ENCODE measurements at places on chromosomes 6 and 20.
A peak's percentile ranks its signal among the peaks of the same experiment; 100 is the strongest.

GRCh38 chr6:124661097-124661661 lies 301.1 kb upstream of the RNF217 start:
- H3K4me1 ChIP-seq: no peaks in the 10 kb centered on the region
- no peak for DNase-seq
- H3K27me3 ChIP-seq: no peaks in the 10 kb centered on the region
- H3K27ac ChIP-seq: no peak overlapping the region
- no peak overlapping the region for H3K4me3 ChIP-seq
- H3K36me3 ChIP-seq: no peaks in the 10 kb centered on the region

- no peaks in the 10 kb centered on the region for H3K27me3 ChIP-seq
- H3K27ac ChIP-seq: peak overlapping the region; percentile 16
- no peaks in the 10 kb centered on the region for H3K36me3 ChIP-seq
- no peak overlapping the region for H3K4me3 ChIP-seq
Measured at GRCh38 chr6:52566201-52566600, 10.7 kb downstream of the TRAM2 start.

GRCh38 chr6:912871-913835 lies 220.2 kb upstream of the EXOC2 start:
- no peak for DNase-seq
- no peaks in the 10 kb centered on the region for H3K36me3 ChIP-seq
- no peaks in the 10 kb centered on the region for H3K27me3 ChIP-seq

DNA sequence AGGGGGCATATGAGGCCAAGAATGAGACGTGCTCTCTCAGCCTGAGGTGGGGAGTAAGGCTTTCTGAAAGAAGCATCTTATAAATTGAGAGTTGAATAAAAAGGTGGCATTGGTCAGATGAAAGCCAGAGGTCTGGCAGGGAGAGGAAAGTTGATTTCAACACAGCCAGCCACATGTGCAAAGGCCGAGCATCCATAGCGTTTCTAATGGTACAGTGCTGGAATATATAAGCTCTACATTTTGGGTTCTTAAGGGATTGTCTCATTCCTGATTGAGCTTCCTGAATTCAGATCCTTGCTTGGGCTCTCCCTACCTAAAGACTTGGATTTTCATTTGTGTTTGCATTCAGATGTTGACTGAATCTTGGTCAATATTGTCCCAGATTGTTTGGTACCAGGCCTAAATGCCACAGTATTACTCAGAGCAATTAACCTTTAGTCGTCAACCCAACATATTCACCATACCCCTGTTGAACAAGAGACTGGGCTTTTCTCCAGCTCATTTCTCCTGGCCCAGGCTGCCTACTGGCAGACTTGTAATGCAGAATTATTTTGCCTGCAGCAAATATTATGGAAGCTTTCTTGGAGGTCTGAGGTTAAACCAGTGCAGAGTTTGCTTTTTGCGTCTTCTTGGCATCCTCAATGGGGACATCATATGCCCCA lies 14.5 kb upstream of the BCAS1 start:
- H3K27me3 ChIP-seq: no peaks in the 10 kb centered on the region
- no peak overlapping the region for H3K27ac ChIP-seq
- no peak for DNase-seq
- no peaks in the 10 kb centered on the region for H3K4me1 ChIP-seq

DNA sequence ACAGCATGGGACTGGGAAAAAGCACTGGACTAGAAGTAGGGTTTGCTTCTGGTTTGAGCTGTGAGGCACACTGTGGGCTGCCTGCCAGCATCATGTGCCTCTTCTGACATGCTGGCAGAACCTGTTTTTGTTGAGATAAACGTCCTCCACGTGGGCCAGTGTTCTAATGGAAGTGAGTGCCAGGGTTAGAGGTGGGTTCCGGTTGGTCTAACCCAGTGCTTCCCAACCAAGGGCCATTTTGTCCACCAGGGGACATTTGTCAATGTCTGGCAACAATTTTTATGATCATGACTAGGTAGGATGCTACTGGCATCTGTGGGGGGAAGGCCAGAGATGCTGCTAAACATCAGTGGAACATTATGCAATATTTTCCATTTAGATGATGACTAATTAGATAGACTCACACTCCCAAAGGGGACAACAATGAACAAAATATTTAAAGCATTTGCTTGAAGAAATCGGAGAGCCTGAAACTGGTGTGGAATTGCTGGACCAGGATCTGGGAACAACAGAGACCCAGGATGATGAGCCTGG lies 7.8 kb upstream of the APMAP start:
- H3K4me1 ChIP-seq: peaks cover 11% of the 10 kb centered on the region
- no peak overlapping the region for H3K27ac ChIP-seq
- no peaks in the 10 kb centered on the region for H3K27me3 ChIP-seq
- no peak overlapping the region for H3K4me3 ChIP-seq
- peaks cover 13% of the 10 kb centered on the region for H3K36me3 ChIP-seq

GRCh38 chr20:34581341-34582184 lies 23.0 kb downstream of the MAP1LC3A start:
- DNase-seq: no peak
- H3K27me3 ChIP-seq: no peaks in the 10 kb centered on the region
- no peaks in the 10 kb centered on the region for H3K36me3 ChIP-seq
- H3K27ac ChIP-seq: no peak overlapping the region
- no peak overlapping the region for H3K4me3 ChIP-seq
- peaks cover 21% of the 10 kb centered on the region for H3K4me1 ChIP-seq

GRCh38 chr6:139530561-139530960 lies 156.1 kb upstream of the CITED2 start:
- H3K4me1 ChIP-seq: peaks cover 24% of the 10 kb centered on the region
- peak overlapping the region; percentile 48 for H3K27ac ChIP-seq
- H3K27me3 ChIP-seq: no peaks in the 10 kb centered on the region

- DNase-seq: no peak
- H3K4me3 ChIP-seq: no peak overlapping the region
- H3K36me3 ChIP-seq: no peaks in the 10 kb centered on the region
- no peaks in the 10 kb centered on the region for H3K27me3 ChIP-seq
Measured at GRCh38 chr20:53154540-53154939, 182.4 kb downstream of the TSHZ2 start.

DNA sequence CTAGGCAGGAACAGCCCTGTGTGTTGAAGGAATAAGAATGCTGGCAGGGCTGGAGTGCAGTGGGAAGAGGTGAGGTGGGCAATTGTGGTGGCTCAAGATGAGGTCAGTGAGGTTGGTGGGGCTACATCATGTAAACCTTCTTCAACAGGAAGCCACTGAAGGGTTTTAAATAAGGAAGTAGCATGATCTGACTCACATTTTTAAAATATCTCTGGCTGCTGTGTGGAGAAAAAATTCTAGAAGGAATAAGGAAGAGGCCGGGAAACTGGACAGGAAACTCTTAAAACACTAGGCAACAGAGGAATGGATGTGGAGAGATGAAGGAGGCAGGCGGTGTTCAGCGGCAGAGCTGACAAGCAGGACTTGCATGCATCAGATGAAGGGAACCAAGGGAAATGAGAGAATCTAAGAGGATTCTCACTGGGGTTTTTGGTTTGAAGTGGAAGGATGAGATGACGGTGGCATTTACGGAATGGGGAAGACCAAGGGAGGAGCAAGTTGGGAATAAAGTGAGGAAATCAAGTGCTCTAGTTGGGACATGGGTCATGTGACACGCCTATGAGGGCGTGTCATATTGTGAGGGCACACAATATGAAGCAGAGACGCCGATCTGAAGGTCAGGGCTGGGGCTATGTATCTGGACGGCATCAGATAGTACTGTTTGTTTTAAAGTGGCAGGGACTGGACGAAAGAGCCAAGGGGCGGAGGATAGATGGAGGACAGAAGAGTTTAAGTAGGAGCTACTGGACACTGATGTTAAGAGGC lies 18.2 kb downstream of the TMEM242 start:
- H3K4me3 ChIP-seq: peak overlapping the region; percentile 29
- H3K36me3 ChIP-seq: no peaks in the 10 kb centered on the region
- peaks cover 28% of the 10 kb centered on the region for H3K4me1 ChIP-seq
- peak; percentile 39 for DNase-seq
- H3K27ac ChIP-seq: peak overlapping the region; percentile 86

GRCh38 chr6:132005178-132005577 lies 54.0 kb upstream of the CCN2 start:
- H3K27ac ChIP-seq: no peak overlapping the region
- no peaks in the 10 kb centered on the region for H3K27me3 ChIP-seq
- H3K4me3 ChIP-seq: no peak overlapping the region
- DNase-seq: no peak
- H3K36me3 ChIP-seq: no peaks in the 10 kb centered on the region

GRCh38 chr20:4070323-4071177 lies 55.2 kb upstream of the RNF24 start:
- H3K27me3 ChIP-seq: no peaks in the 10 kb centered on the region
- DNase-seq: no peak
- no peak overlapping the region for H3K4me3 ChIP-seq

DNA sequence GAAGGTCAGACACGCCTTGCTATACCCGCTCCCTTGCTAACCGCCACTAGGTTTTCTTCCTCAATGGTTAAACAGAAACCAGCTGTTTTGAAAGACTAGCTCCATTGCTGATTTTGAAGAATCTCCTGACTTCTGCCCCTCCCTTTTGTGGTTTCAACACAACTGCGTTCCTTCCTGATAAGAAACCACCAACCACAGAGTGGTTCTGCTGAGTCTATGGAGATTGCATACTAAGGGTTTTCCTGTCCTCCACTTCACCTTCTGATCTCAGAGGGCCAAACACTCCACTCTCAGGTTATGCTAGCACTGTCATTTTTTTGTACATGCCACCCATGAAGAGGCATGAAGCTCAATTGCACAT lies 207.9 kb downstream of the MYLK4 start:
- DNase-seq: no peak
- H3K4me1 ChIP-seq: peaks cover 22% of the 10 kb centered on the region
- H3K27ac ChIP-seq: peak overlapping the region; percentile 44

DNA sequence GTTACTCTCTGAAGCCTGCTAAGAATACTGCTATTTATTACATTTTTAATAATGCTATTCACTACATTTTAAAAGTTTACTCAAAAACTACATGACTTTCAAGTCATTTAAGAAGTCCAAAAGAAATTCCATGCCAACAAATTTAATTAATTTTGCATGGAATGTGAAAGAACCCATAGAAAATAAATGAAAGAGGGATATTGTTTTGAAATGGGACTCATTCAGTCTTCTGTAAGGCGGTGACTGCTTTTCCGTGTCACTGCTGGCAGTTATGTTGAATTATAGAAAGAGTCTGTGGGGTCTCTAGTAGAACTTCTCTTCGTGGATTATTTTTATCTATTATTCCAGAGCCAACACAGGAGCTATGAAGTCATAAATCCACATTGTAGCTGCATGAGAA lies 211.2 kb downstream of the LAMA2 start:
- no peak overlapping the region for H3K27ac ChIP-seq
- H3K4me1 ChIP-seq: no peaks in the 10 kb centered on the region
- no peak overlapping the region for H3K4me3 ChIP-seq
- DNase-seq: no peak
- no peaks in the 10 kb centered on the region for H3K27me3 ChIP-seq
- H3K36me3 ChIP-seq: no peaks in the 10 kb centered on the region

- no peaks in the 10 kb centered on the region for H3K36me3 ChIP-seq
- no peak for DNase-seq
- H3K27ac ChIP-seq: no peak overlapping the region
- no peaks in the 10 kb centered on the region for H3K4me1 ChIP-seq
Measured at GRCh38 chr6:34638834-34639736, 57.5 kb downstream of the ILRUN start.

DNA sequence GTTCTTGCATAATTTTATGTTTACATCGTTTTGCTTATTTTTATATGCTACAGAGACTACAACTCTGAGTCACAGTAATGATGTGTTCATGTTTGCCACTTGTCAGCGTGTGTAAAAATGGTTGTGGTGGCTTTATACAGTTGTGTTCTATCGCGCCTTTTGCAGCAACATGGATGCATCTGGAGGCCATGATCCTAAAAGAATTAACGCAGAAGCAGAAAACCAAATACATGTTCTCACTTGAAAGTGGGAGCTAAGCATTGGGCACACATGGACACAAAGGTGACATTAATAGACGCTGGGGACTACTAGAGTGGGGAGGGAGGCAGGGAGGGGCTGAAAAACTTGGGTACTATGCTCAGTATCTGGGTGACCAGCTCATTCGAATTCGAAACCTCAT lies 996 bp upstream of the SEC23B start:
- no peak for DNase-seq
- peaks cover 18% of the 10 kb centered on the region for H3K36me3 ChIP-seq
- peaks cover 13% of the 10 kb centered on the region for H3K4me1 ChIP-seq
- peak overlapping the region; percentile 94 for H3K27ac ChIP-seq
- H3K4me3 ChIP-seq: no peak overlapping the region
- no peaks in the 10 kb centered on the region for H3K27me3 ChIP-seq

Measured in upper lobe of left lung (tissue), 6 donors.